ENCODE measurements at places on chromosomes 12 and 14.

DNA sequence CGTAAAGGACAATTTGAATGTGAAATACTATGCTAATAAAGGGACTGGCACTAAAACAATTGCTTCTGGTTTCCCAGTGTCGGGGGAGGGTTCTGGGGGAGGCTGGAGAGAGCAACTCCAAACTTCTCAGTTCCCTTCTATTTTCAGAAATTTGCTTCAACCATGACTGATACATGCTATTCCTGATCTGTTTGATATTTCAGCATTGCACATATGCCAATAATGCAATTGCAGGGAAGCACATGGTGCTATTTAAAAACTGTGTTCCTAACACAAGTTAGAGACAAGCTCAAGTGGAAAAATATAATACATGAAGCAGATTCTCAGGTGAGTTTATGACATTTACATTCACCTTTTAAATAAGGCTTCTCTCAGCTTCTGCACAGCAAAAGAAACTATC is 188.9 kb downstream of the RIMBP2 start:
- DNase-seq = no peak

DNA sequence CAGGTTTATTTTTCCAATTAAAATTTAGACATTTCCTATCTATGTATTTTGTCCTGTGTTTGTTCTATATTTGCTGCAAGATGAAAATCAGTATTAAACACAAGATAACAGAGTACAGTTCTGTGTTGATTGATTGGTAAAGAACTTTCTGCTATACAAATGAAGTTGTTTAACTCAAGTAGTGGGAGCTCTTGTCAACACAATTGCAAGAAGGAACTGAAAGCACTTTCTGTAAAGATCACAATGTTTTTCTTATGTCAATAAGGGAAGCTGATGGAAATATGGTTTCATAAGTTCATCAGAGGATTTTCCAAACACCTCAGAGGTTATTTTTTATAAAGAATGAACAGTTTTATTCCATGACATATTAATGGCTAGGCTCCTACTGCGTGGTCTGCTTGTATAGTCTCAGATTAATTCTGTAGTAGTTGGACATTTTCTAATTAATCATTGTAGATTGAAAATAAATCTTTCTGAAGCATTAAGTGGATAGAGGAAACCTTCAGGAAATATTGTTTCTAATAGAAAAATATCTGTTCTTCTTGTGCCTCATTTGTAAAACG is 379.5 kb downstream of the LRFN5 start:
- DNase-seq = no peak

DNA sequence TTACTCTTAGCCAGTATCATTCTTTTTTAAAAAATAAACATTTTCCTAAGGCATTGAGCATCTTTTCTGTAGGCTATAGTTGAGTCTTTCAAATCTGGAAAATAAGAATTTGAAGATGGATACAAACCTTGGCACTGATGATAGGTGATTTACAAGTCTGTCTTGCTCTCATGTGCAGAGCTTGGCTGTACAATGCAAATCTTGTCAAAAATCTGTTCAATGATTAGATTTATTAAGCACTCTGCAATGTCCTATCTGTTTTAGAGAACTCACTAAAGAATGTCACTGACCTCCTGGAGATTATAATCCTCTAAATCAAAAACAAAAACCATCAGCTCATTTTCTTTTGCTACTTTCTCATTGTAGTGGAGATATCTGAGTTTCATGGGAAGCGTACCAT is 42.8 kb upstream of the AMIGO2 start:
- no peak for DNase-seq

DNA sequence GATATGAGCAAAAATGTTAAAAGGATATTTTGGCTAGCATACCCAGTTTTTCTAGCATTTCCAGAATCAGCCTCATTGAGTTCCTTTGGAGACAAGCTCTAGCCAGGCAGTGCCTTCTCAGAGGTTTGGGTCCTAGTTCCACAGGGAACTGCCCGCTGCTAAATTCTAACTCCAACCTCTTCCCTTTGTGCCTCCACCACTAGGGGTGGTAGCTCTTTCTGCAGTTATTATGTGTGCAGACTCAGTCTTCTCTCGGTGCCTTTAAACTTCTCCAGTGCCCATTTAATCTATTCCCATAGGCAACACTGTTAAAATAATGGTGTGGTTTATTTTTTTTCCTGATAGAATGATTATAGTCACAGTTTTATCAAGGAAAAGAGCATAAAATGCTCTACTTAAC is 21.5 kb upstream of the SLC25A3 start:
- no peak for DNase-seq

DNA sequence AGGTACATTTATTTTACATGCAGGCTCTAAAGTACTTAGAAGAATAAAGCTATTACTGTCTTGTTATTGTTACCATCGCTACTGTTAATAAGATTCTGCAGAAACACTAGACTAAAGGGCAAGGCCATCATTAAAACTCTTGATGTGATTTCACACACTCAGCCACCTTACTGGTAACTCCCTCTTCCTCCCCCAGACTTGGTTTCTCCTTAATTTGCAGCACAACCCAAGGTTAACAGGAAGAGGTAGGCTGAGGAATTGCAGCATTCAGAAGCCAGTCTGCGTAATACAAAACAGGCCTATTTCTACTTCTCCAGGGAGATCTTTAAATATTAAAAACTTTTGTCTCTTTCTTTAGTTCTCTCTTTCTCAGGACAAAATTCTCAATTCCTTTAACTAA is 210.3 kb downstream of the BTG1 start:
- no peak for DNase-seq

Data from neural crest cell (in vitro differentiated cells).